PC-3 (cell line): ENCODE measurements at places on chromosomes 5 and 9.

DNA sequence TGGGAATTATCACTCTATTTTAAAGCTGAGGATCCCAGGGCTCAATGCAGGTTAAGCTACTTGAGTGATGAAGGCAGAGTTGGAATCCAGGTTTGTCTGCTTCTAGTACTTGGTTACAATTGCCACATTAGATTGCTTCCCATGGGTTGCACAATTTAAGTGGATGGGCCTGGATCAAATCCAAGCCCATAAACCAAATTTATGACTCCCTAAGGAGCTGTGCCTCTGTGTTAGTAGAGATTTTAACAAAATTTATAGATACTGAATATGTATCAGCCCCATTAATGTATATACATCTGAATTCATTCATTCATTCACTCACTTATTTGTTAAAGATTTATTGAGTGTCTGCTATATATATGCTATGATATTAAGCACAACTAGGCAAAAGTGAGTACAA lies 332.3 kb upstream of the KLF9 start:
- no peak for DNase-seq

- DNase-seq = no peak
Observed at GRCh38 chr9:96391021-96391765, 7.7 kb upstream of the SLC35D2 start.

GRCh38 chr9:94101162-94101853 lies 17.0 kb downstream of the PTPDC1 start:
- no peak for DNase-seq

- DNase-seq = no peak
Observed at GRCh38 chr5:149580808-149581191, 498 bp upstream of the ARHGEF37 start.

- no peak for DNase-seq
Observed at GRCh38 chr5:106481374-106481773, 1189.4 kb downstream of the EFNA5 start.

DNA sequence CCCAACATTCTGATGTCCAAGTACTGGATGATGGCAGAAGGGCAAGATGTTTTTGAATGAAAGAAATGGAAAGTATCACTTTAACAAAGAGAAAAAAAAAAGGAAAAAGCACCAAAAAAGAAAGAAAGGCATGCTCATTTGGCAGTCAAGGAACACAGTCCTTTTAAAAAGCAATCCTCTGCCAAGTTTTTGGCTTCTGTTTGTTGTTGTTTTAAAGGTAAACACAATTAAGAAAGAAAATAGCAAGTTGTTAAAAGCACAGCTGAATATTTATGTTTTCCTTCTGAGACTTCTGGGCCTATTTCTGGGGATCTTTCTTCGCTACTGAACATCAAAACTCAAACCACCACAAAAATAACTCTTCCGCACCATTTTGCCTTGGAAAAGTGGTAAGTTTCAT lies 162.1 kb downstream of the TRPM3 start:
- DNase-seq = no peak

GRCh38 chr9:5288591-5288990 lies 15.9 kb downstream of the RLN2 start:
- peak; percentile 16 for DNase-seq

- peak; percentile 23 for DNase-seq
Observed at GRCh38 chr5:34718516-34718915, 62.4 kb downstream of the RAI14 start.

DNA sequence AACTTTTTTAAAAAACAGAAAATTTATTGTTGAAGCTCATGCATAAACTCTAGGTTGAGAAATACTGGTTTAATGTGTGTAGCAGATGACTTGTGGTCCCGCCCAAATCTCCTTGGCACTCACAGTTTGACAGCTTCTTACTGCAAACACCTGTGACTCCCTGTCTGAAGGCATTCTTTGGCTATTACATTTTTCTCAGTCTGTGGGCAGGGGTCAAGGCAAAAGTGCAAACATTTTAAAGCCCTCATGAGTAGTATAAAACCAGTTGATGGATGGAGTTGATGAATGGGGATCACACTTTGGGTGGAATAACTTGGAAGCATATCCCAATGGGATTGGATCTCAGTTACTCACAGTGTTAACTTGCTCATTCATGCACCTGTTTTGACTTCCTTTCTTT lies 1007.0 kb upstream of the NUDT12 start:
- peak; percentile 24 for DNase-seq

DNA sequence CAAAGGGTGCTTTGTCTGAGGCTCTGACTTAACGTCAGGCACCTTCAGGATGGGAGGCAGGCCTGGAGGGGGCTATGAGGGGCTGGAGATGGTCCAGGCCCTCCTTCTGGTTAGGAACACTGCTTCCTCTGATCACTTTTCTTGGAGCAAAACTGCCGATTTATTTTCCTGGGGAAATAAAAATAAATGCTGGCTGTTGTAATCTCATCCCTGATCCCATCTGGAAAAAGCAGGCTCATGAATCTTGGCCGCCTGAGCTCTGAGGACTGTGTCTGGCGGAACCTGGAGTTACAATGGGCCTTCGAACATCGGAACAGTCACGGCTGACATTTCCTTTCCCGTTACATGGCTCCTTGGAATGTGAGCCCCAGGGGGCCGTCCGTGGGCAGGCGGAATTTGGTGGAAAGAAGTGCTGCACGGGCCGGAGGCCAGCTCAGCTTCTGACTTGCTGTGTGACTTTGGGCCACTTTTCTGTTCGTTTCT lies 157.8 kb downstream of the RGS3 start:
- no peak for DNase-seq

GRCh38 chr5:74945561-74946165 lies 79.5 kb upstream of the FAM169A start:
- no peak for DNase-seq

DNA sequence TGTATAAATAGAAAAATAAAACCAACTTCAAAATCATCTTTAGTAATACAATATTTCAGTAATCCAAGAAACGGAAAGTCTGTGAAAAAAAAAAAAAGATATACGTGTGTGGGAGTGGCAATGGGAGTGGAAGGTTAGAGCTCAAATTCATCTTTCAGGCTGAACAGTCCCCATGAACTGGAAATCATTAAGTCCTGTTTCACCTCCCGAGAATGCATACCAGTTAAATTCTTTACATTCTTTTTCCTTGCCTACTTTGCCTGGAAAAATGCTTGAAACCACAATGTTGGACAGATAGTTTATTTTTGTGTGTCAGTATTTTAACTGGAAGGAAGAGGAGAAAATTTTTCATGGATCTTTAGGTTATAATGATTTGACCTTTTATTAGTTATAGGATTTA lies 166.8 kb downstream of the MUSK start:
- DNase-seq = peak; percentile 87

- no peak for DNase-seq
Observed at GRCh38 chr9:97813072-97813471, 40.0 kb upstream of the FOXE1 start.

GRCh38 chr9:14466429-14466818 lies 152.5 kb upstream of the NFIB start:
- no peak for DNase-seq

- DNase-seq = no peak
Observed at GRCh38 chr9:135422341-135422944, 57.1 kb upstream of the PPP1R26 start.

DNA sequence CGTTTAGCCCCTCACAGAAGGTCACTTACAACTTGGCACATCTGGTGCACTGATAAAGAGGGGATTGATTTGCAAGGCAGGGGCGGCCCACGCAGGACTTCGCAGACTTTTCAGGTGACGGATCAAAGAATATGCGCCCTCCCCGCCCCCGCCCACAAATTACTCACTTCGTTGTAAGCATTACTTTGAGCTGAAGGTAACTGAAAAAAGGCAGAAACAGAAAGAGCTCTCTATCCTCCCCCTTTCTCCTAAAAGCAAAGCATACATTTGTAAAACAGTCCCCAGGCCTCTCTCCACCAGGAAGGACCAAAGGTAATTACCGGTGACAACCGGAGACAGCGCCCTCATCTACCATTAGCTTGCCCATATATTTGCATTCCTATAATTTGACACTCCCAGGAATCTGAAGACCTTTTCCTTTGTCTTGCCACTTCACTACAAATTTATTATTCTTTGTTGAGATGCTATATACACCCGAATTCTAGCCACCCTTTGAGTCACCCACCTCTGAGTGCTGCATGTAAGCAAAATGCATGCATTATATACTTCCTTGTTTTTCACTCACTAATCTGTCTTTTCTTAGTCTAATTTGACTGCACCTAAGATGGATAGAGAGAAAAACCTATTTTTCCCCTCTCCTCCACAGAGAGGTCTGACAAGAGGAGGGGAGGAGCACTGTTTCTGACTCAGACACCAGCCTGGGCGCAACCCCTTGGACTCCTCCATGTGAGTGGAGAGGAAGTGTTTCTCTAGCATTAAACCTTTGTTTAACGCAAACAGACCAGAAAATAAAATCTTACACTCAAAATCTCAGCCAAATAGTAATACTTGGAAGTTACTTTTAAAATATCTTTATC lies 74.7 kb upstream of the SPIN1 start:
- DNase-seq = no peak

- peak; percentile 73 for DNase-seq
Observed at GRCh38 chr5:128905568-128906110, 59.6 kb upstream of the SLC27A6 start.

GRCh38 chr5:32187675-32188074 lies 13.6 kb upstream of the GOLPH3 start:
- DNase-seq = no peak

DNA sequence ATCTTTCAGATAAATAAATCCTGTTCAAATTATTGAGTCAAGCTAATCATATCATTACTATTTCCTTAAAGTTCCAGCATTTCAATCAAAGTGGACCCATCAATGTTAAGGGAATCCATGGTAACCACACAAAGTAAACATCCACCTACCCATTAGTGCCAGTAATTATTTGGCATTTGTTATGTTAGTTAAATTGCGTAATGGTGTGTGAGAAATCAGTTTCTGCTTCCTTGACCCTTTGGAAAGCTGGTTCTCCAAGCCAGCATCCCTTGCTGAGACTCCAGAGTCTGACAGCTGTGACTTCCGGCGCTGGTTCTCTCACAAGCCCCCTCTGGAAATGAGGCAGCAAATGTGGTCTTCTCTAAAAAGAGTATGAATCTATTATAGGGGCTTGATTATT lies 308.6 kb upstream of the EFNA5 start:
- DNase-seq = no peak

DNA sequence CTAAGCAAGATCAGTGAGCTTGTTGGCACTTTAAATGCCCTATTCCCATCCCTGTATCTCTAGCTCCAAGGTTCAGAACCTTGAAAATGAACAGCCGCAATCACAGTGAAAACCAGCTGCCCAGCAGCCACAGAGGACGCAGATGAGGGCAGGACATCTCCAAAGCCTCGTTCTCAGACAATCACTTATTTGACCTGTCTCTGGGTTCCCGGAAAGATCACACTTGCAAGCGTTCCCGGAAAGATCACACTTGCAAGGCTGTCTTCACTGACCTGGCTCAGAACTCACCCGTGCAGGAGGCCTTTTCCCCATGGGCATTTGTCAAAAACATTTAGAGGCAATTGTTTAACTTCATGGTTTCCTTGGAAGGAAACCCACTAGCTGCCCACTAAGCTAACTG lies 25.7 kb downstream of the IPPK start:
- no peak for DNase-seq

- no peak for DNase-seq
Observed at GRCh38 chr9:94703488-94704140, 22.9 kb upstream of the AOPEP start.

DNA sequence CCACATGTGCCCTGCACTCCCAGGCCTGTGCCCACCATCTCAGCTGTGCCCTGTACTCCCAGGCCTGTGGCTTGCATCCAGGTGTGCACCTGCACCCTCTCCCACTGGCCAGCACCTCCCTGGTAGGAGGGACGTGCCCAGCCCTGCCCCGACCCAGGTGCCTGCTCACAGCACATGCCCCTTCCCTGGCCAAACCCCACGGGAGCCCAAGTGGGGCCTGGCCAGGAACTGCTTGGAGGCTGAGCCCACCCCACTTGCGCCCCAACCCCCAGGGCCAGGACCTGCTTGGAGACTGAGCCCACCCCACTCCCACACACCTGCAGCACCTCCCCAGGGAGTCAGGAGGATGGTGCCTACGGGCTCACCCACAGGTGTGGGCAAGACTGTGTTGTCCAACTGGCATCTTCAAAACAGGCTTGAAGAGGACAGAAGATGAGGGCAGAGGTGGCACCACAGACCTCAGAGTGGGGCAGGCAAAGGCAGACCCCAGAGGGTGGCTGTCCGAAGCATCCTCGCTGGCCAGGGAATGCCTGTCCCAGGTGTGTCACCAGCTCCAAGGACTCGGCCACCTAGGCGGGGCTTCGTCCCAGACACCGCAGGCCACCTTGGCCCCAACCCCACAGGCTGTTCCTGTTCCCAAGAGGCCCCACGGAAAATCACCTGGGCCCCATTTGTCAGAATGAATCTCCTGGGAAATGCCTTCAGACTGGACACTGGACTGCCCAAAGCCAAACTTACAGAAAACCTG lies 10.8 kb downstream of the ZDHHC11B start:
- DNase-seq = no peak

GRCh38 chr9:101450931-101451330 lies 15.4 kb upstream of the ALDOB start:
- DNase-seq = no peak

GRCh38 chr5:161546470-161547301 lies at the start of gene GABRB2:
Gene GABRB2, minus strand, starts transcription at chr5:161546725. Its CDS starts 82 bp downstream, at chr5:161546643.
- no peak for DNase-seq

DNA sequence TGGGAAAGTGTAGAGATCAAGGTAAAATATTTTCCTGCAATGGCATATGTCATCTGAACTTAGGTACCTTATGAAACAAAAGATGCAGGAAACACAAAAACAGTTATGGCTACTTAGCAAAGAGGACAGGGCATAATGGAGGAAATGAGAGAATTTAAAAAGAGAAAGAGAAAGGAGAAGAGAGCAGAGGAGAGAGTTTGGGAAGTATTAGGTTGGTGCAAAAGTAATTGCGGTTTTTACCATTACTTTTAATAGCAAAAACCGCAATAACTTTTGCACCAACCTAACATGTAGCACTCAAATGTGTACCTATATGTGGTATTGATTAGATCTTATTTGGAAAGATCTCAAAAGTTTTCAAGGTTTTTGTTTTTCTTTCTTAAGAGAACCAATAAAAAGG lies 160.1 kb upstream of the ACTBL2 start:
- no peak for DNase-seq

- peak; percentile 49 for DNase-seq
Observed at GRCh38 chr9:124390794-124391658, 24.2 kb downstream of the PSMB7 start.

GRCh38 chr9:16341177-16341576 lies 529.3 kb downstream of the BNC2 start:
- DNase-seq = peak; percentile 29

GRCh38 chr5:124677374-124678351 lies 68.8 kb downstream of the ZNF608 start:
- DNase-seq = no peak
